ENCODE measurements at places on chromosomes 1 and 21. TPM values are rescaled to one million over a fixed set of nuclear protein-coding genes. Genes with fewer than 3 reads are reported as not detected.

DNA sequence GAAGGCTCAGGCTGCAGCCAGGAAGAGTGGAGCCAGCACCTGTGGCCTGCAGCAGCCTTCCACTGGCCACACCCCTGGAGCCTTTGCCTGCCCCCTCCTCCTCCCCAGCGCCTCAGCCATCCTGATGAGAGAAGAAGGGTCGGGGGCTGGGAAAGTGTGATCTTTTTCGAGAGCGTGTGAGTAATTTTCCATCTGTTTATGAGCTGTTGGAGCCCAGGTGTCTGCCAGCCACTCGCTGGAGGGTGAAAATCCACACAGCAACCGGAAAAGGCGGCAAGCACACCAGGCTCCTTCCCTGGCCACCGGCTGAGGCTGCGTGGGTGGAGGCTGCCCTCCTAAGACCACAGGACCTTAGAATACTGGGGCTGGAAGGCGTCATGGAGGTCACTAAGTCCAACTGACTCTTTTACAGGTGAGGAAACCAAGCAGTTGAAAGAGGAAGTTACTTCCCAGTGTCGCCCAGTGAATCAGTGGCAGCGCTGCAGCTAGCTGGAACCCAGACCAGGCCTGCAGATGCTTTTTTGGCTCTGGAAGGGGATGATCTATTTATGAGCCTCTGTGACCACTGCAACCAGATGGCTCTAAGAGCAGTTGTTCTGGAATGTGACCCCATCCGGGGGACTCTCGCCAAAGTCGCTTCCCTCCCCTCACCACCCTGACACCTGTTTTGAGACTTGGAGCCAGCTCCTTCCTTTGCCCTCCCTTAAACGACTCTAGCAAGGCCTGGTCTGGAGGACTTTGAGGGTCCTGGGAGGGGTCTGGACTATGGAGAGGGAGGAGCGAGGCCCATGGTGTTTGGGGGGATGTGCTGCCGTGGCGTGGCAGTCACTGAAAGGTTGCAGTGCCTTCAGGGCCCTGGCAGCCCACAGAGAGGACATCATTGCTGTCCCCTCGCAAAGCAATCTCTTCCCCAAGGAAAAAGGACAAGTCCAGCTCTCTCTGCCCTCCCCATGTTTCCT, 54.5 kb downstream of the LGR6 start:
- DNase-seq: peak; percentile 49
- no peak overlapping the region for H3K4me3 ChIP-seq
- no peaks in the 10 kb centered on the region for H3K4me1 ChIP-seq
- H3K27me3 ChIP-seq: no peaks in the 10 kb centered on the region
- no peak overlapping the region for H3K27ac ChIP-seq

- peaks cover 13% of the 10 kb centered on the region for H3K27me3 ChIP-seq
- DNase-seq: no peak
- H3K4me3 ChIP-seq: no peak overlapping the region
- no peaks in the 10 kb centered on the region for H3K36me3 ChIP-seq
- H3K27ac ChIP-seq: no peak overlapping the region
- peaks cover 2% of the 10 kb centered on the region for H3K4me1 ChIP-seq
Measured at GRCh38 chr1:33234131-33234530, 22.2 kb upstream of the ZNF362 start.

GRCh38 chr21:44914176-44914874, 6.4 kb downstream of the ITGB2 start:
- H3K4me3 ChIP-seq: peak overlapping the region; percentile 26
- H3K4me1 ChIP-seq: peaks cover 97% of the 10 kb centered on the region
- DNase-seq: peak; percentile 96
- H3K27me3 ChIP-seq: no peaks in the 10 kb centered on the region
- H3K36me3 ChIP-seq: peaks cover 23% of the 10 kb centered on the region

- H3K27ac ChIP-seq: no peak overlapping the region
- H3K36me3 ChIP-seq: no peaks in the 10 kb centered on the region
- H3K27me3 ChIP-seq: peaks cover 13% of the 10 kb centered on the region
- no peaks in the 10 kb centered on the region for H3K4me1 ChIP-seq
- DNase-seq: no peak
Measured at GRCh38 chr1:224880593-224881307, 48.7 kb upstream of the DNAH14 start.

DNA sequence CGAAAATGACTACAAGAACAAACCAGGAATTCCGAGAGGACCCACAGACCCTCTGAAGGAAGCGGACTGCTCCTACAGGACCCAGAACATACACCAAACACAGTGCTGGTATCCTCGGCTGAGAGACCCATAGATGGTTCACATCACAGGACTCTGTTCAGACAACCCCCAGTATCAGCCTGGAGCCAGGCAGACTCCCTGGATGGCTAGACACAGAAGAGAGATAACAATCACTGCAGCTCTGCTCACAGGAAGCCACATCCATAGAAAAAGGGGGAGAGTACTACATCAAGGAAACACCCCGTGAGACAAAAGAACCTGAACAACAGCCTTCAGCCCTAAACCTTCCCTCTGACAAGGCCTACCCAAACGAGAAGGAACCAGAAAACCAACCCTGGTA, 434.0 kb upstream of the NR5A2 start:
- no peaks in the 10 kb centered on the region for H3K4me1 ChIP-seq
- DNase-seq: no peak
- H3K27ac ChIP-seq: no peak overlapping the region
- no peaks in the 10 kb centered on the region for H3K27me3 ChIP-seq

- DNase-seq: no peak
- H3K4me3 ChIP-seq: no peak overlapping the region
- peaks cover 6% of the 10 kb centered on the region for H3K4me1 ChIP-seq
- no peaks in the 10 kb centered on the region for H3K27me3 ChIP-seq
Measured at GRCh38 chr1:54927472-54928240, 40.7 kb upstream of the DHCR24 start.

DNA sequence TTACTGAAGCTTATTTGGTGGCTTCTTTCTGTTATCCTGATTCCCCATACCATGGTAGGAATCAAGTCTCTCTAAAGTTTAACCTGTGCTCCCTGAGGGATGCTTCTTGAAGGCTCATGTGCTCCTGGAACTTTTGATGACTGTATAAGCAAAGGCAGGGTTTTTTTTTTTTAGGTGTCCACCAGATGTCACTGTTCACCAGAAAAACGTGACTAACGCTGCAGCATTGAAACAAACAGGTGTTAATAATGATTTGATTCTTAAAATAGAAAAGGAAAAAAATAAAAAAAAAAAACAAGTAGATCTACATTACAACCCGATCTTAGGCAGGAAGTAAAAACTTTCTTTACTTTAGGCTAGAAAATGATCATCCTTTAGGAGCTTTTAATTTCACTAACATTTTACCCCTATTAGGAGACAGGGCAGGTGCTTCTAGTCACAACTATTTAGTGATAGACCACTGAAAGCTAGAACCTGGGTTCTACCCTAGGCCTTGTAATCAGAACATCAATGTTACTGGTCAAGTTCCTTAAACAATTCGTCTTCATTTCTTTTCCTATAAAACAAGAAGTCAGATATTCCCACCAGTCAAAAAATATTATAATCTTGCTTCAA, 223.0 kb downstream of the PLA2G4A start:
- no peaks in the 10 kb centered on the region for H3K4me1 ChIP-seq
- DNase-seq: no peak
- no peaks in the 10 kb centered on the region for H3K36me3 ChIP-seq
- H3K27ac ChIP-seq: no peak overlapping the region
- H3K4me3 ChIP-seq: no peak overlapping the region

DNA sequence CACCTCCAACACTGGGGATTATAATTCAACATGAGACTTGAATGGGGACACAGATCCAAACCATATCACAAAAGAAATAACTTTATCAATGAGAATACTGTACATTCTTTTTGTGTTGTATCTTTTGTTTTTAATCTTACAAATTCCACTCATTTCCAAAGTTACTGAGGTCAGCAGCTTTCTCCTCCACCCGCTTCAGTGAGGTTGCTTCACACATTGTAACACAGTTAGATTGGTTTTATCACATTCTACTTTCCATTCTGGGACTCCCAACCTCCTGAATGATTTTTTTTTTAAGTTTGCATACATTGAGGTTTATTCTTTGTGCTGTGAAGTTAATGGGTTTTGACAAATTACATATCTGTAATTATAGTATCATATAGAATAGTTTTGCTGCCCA, 43.8 kb downstream of the DDAH1 start:
- H3K4me3 ChIP-seq: no peak overlapping the region
- no peaks in the 10 kb centered on the region for H3K36me3 ChIP-seq
- no peaks in the 10 kb centered on the region for H3K4me1 ChIP-seq
- H3K27me3 ChIP-seq: no peaks in the 10 kb centered on the region

DNA sequence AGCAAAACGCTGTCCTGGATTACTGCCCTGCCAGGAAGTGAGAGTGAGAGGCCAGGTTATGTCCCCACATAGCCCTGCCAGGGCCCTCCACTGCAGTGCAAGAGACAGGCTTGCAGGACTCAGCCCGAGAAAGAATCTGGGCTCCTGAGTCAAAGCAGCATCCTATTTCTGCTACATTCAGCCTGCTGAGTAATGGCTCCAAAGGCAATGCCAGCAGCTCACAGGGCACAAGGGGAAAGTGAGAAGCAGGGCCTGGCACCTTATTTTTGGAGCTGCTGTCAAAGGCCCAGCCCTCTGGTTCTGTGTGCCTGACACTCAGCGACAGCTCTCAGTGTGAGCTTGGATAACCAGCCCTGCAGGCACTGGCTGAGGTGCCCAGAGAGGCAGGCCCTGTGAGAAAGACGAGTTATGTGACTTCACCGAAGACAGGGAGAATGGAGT, 83.9 kb downstream of the DTL start:
- H3K27ac ChIP-seq: no peak overlapping the region
- H3K4me1 ChIP-seq: no peaks in the 10 kb centered on the region
- no peaks in the 10 kb centered on the region for H3K36me3 ChIP-seq
- no peak overlapping the region for H3K4me3 ChIP-seq
- H3K27me3 ChIP-seq: no peaks in the 10 kb centered on the region

Gene PODN
- polyA plus RNA-seq: 2.6 TPM

Gene MMEL1
- 2.5 TPM for polyA plus RNA-seq

Gene MED8
- 23.8 TPM for polyA plus RNA-seq

Gene KCNJ9
- not detected for polyA plus RNA-seq

Measured in spleen (tissue), 13 donors.